ENCODE measurements at places on chromosomes 5 and 9. TPM values are rescaled to one million over a fixed set of nuclear protein-coding genes. Genes with fewer than 3 reads are reported as not detected.

Gene FOXI1
- polyA plus RNA-seq = not detected

Gene ZNF79
- polyA plus RNA-seq = 2.5 TPM

Gene NMUR2
- polyA plus RNA-seq = not detected

Gene GPX3
- polyA plus RNA-seq = 277 TPM

Gene CDH12
- polyA plus RNA-seq = 0.01 TPM

Gene ASPN
- polyA plus RNA-seq = 2.5 TPM

Gene CDC25C
- 1.0 TPM for polyA plus RNA-seq

Gene GZMA
- polyA plus RNA-seq = 2.8 TPM

Gene SIMC1
- 3.3 TPM for polyA plus RNA-seq

Gene PCDHGA1
- polyA plus RNA-seq = 0.13 TPM

Gene BTNL8
- polyA plus RNA-seq = 0.06 TPM

Gene ABLIM3
- polyA plus RNA-seq = 56.2 TPM

Gene ZBTB6
- polyA plus RNA-seq = 3.1 TPM

Gene WHRN
- polyA plus RNA-seq = 3.4 TPM

Gene PCDHA9
- polyA plus RNA-seq = 0.02 TPM

Gene SLCO4C1
- polyA plus RNA-seq = not detected

Gene OR1B1
- not detected for polyA plus RNA-seq

Gene SAXO1
- polyA plus RNA-seq = 0.02 TPM

Gene AIF1L
- 59.3 TPM for polyA plus RNA-seq

Gene NEUROG1
- not detected for polyA plus RNA-seq

Gene NRARP
- polyA plus RNA-seq = 1.6 TPM

Gene GRM6
- not detected for polyA plus RNA-seq

Gene TUSC1
- polyA plus RNA-seq = 2.6 TPM

Gene EIF4EBP3
- polyA plus RNA-seq = 38.2 TPM

Gene CBY3
- 0.12 TPM for polyA plus RNA-seq

Gene CMBL
- polyA plus RNA-seq = 1.9 TPM

Gene LEAP2
- polyA plus RNA-seq = 2.2 TPM

Gene IGIP
- 2.3 TPM for polyA plus RNA-seq

Gene SLC6A18
- polyA plus RNA-seq = not detected

Gene SEMA4D
- 17.1 TPM for polyA plus RNA-seq

Gene PCDHGB1
- polyA plus RNA-seq = 0.39 TPM

Gene CCL28
- 2.2 TPM for polyA plus RNA-seq

Gene GNAQ
- 11.3 TPM for polyA plus RNA-seq

Gene KCNV2
- not detected for polyA plus RNA-seq

Gene BAAT
- 0.01 TPM for polyA plus RNA-seq

Gene RNF183
- 2.3 TPM for polyA plus RNA-seq

Gene SPAG8
- polyA plus RNA-seq = 0.57 TPM

Gene ENTREP1
- polyA plus RNA-seq = 5.7 TPM

Gene SPINK6
- polyA plus RNA-seq = 0.06 TPM

Gene PDGFRB
- polyA plus RNA-seq = 7.9 TPM

Gene VAV2
- 4.8 TPM for polyA plus RNA-seq

Gene FOXD4
- polyA plus RNA-seq = 0.37 TPM

Gene LCN2
- 2,097 TPM for polyA plus RNA-seq

Gene SLC6A3
- polyA plus RNA-seq = not detected

Gene CRHBP
- polyA plus RNA-seq = 0.10 TPM
